BJ (cell line): ENCODE measurements at places on chromosomes 4 and X.
A peak's percentile ranks its signal among the peaks of the same experiment; 100 is the strongest.

- DNase-seq: peak; percentile 12
Measured at GRCh38 chr4:78885598-78885997, 53.6 kb downstream of the PAQR3 start.

DNA sequence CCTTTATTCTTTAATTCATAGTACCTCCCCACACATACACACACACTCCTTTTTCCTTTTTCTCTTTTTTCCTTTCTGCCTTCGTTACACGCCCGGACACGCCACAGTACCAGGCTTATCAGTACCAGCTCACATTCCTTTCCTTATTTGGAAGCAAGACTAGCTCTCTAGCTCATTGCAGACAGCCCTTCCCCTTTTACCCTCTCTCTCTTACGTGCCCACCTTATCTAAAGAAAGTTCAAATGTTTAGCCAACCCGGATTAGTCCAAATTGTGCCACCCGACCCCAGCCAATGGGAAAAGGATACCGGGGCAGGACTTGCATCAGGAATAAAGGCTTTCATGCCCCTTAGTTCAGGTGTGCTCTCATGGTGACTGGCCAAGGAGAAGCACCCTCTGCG is 194.7 kb upstream of the VCX3A start:
- no peak for DNase-seq

GRCh38 chrX:120380699-120381098 is 18.8 kb downstream of the ATP1B4 start:
- DNase-seq: no peak

DNA sequence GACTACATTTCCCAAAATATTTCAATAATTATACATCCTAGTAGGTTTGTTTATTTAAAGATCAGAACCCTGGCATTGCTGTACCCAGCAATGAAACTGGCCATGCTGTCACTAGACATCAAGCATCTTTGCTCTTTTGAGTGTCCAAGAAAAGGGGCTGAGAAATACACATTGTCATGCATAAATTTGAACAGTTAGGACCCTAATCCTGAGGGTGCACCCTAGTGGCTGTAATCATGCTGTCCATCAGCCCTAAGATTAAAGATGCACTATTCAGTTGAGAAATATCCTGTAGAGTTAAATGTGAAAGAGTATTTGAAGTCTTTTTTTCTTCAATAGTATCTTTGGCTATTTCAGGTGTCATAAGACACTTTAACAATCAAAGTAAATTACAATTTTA is 108.8 kb downstream of the NFKB1 start:
- no peak for DNase-seq

DNA sequence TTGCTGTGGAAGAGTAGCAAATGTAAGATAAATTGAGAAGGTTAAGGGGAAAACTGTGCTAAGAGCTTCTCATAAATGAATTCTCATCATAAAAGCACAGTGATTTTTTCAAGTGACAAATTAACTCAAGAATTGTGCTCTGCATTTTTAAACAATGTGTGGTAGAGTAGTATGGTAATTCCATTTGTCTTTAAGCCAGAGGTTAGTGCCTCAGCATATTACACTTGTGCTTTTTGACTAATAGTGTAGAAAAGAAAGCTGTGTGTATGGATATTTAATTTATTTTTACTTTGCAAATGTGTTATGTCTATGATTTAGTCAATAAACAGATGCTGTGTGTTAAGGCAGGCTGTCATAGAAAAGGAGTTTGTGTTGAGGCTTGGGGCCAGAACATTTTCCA is 61.0 kb downstream of the FHIP1A start:
- DNase-seq: no peak

DNA sequence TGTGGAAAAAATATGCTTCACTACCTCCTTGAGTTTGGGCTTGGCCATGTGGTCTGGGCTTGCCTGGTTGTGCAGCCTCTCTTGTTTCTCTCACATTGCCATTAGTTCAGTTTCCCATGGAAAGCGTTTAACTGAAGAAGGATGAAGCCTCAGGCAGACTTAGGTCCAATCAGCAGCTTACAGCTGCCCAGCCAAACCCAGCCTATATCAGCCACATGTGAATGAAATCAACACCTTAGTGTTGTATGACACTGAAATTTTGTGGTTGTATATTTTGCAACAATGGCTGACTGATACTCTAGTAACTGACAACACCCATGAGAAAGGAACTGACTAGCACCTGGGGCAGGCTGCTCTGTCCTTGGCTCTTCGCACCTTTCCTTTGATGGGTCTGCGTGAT is 81.2 kb downstream of the KLF8 start:
- DNase-seq: no peak

DNA sequence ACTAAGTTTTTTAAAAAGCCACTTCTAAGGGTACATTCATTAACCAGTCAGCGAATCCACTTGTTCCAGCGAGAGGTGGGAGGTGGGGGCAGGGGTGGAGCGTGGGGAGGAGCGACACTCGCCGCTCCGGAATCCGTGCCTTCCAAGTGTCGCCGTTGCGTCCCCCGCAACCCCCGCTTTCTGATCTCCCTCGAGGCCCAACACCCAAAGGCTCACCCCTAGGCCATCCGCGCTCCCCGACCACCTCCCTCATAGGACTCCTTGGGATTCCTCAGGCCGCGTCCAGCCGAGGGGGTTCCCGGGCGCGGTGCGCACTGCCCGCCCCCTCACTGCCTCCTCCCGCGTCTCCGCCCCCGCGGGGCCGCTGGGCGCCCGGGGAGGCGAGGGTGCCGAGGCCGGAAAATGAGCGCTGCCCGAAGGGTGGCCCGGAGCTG is 108.1 kb upstream of the STOX2 start:
- no peak for DNase-seq

DNA sequence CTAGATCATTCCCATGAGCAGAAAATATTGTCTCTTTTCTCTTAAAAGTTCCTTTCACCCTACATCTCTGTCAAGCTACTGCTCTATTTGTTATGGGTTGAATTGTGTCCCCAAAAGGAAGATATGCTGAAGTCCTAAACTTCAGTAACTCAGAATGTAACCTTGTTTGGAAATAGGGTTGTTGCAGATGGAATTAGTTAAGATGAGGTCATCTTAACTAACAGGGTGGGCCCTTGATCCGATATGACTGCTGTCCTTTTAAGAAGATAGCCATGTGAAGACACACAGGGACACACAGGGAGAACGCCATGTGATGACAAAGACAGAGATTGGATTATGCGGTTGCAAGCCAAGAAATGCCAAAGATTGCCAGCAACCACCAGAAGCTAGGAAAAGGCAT is 12.8 kb upstream of the SLC39A8 start:
- DNase-seq: no peak

GRCh38 chr4:6575503-6576240 is 683 bp downstream of the MAN2B2 start:
- DNase-seq: no peak

DNA sequence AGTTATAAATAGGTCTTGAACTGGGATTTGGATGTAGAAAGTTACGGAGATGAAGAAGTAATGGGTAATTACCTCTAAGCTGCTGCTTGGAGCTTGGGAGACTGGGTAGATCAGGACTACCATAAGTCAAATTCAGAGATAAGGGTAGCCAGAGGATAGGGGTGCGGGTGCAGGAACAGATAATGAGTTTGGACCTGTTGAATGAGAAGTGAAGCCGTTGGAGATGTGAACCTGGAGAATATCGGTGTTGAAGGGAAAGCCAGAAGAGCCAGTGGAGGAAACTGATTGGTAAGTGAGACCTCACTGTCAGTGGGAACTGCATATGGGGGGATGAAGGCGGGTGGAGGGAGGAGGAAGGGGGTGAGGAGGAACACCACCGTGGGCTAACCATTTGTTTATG is 618 bp upstream of the FOXO4 start:
- no peak for DNase-seq

GRCh38 chrX:13428053-13428786 is 108.4 kb upstream of the ATXN3L start:
- DNase-seq: no peak

DNA sequence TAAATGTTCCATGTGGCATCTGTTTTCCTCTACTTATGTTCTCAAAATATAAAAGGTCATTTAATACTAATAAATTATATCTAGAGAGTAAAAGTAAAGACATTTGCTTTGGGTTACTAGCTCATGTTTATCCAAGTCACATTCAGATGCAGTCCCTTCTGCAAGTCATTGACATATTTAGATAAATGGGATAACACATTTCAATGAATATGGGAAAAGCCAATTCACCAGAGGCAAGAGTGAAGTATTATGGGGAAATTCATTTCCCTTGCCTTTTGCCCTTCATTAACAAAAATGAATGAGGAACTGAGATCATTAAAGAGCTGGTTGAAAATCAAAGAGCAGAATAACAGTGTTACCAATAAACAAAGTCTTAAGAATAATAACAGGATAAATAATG is 306.2 kb upstream of the FSTL5 start:
- no peak for DNase-seq

- no peak for DNase-seq
Measured at GRCh38 chr4:28360681-28361080, 1500.0 kb downstream of the STIM2 start.

DNA sequence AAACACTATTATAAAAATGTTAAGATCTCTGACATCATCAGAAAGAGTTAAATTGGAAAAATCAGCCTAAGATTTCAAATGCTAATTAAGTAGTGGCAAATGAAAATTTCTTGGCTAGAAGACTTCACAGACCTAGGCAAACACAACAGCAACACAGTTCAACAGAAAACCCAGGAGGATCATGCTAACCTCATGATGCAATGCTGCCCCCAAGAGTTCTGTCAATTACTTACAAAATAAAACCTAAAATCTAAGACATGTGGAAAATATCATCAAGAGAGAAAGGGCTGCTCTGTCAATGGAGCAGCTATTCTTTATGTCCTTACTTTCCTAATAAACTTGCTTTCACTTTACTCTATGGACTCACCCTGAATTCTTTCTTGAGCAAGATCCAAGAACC is 21.0 kb downstream of the S100G start:
- no peak for DNase-seq

GRCh38 chrX:132810488-132810887 is 147.9 kb downstream of the HS6ST2 start:
- DNase-seq: no peak

DNA sequence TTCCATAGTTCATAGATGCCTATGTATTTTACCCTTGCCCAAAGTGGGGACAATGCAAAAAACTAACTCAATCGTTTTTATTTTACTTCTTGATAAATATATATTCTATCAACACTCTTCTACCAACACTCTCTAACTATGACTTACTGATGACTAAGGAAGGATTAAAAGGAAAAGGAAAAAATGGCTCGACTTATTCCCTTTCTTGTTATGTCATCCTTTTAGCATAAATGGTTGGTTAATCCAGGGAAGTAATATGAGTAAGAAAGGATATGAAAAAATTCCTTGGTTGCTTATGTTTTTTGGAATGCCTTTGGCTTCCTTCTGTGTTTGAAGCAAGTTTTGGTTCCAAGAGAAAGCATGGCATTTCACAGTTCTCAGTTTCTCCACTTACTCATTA is 1087.1 kb downstream of the C4orf33 start:
- DNase-seq: no peak

- no peak for DNase-seq
Measured at GRCh38 chr4:130479020-130479419, 1383.1 kb downstream of the C4orf33 start.

DNA sequence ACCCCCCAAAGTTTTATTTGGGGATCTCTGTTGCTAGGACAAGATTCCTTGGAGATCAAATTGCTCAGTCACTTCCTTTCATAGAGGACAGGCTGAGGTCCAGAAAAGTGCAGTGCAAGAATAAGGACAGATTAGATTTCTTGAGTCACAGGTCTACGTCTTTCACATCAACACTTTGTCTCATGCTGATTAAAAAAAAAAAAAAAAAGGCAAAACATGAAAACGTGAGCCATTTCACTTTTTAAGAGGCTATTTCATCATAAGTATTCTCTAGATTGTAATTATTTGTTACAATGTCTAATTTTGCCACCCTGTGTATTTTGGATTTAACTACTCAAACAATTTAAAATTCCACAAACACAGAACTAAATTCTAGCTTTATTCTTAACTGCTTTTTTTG is 647.0 kb downstream of the TRAM1L1 start:
- DNase-seq: no peak

DNA sequence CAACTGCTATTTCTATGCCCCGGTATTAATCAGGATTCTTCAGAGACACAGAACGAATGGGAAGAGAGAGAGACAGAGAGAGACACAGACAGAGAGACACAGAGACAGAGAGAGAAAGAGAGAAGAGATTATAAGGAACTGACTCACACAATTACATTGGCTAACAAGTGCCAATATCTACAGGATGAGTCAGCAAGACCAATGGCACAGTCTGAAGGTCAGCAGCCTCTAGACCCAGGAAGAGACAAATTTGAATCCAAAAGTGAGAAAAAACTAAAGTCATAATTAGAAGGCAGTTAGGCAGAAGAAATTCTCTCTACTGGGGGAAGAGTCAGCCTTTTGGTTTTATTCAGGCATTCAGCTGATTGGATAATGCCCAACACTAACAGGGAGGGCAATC is 187.3 kb downstream of the MAB21L2 start:
- DNase-seq: no peak

DNA sequence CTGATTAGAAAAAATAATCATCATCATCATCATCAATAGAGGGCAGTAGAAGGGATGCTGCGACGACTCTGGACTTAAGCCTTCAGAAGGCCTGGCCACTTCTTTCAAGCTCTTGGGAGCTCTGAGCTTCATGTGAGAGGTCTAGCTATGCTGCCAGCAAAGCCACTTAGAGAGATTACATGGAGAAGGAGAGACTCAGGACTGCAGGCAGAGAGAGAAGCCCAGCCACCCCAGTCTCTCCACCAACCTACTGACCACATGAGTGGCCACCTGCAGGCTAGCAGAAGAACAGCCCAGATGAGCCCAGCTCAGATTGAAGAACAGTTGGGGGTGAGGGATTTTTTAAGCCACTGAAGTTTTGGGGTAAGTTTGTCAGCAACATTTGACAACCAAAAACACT is 17.1 kb upstream of the TMEM150C start:
- no peak for DNase-seq

- peak; percentile 46 for DNase-seq
Measured at GRCh38 chr4:158484173-158484885, 37.4 kb upstream of the RXFP1 start.

- DNase-seq: no peak
Measured at GRCh38 chrX:14056206-14056605, 26.5 kb upstream of the GEMIN8 start.

DNA sequence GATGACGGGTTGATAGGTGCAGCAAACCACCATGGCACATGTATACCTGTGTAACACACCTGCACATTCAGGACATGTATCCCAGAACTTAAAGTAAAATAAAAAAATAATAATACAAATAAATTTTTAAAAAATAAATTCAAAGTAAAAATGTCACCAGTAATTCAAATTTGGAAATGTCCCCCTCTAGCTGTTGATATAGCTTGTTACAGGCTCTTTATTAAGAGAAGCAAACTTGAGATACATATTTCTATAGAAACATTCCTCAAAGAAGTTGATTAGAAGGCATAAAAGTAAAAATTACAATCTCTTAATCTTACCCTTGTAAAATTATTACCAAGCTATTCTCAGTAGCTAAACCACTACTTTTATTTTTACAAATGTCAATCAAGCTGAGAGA is 1397.0 kb downstream of the FAM133A start:
- DNase-seq: no peak

- DNase-seq: no peak
Measured at GRCh38 chr4:81453024-81453423, 18.7 kb downstream of the RASGEF1B start.

- DNase-seq: no peak
Measured at GRCh38 chr4:7805533-7806337, 133.9 kb downstream of the AFAP1 start.
